ENCODE measurements at places on chromosomes 4 and X.

DNA sequence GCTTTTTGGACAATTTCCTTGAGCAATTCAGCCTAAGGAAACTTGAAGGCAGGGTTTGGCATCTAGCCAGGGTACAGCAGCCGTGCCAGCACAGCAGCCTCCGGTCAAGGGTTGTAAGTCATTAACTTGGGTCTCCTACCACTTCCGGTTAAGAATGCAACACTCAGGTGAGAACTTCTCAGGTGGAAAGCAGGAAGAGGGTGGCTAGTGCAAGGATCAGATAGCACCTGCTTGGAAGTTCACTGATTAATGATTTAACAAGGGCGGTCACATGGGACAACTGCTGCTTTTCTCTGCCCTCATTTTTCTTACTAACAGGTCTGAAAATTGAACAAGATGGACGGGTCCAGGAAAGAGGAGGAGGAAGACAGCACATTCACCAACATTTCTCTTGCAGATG, 30.1 kb upstream of the SCOC start:
- DNase-seq, result no peak

- DNase-seq, result no peak
Observed at GRCh38 chr4:133799717-133800315, 401.8 kb downstream of the PABPC4L start.

DNA sequence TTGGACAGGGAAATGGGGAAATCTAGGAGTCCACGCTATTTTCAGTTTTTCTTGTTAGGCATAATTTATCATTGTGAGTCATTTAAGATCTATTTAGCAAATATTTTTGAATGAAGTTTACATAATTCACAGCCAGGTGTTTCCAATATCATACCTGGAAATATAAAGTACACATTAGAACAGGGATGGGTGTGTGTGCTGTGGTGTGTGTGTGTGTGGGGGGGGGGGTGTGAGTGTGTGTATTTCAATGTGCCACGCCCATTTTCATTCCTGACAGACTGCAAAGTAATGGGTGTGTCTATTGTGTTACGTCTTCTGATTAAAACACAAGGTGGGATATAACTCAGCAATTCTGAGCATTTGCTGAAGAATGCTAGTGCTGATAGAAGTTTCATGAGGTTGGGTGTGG, 33.2 kb downstream of the ARHGAP10 start:
- no peak for DNase-seq

DNA sequence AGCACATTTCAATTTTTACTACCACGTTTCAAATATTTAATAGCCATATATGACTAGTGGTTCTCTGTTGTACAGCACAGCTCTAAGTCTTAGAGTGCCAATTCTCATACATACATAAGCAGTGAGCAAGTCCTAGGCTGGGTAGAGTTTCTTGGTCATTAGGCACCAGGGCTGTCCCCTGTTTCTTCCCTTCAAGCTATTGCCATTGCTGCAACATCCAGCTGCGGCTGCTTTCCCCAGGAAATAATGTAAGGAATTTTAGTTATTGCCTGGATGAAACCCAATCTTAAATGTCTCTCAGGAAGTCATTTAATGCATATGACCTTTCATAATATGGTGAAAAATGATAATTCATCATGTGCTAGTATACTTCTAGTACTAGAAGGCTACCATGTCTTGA, 74.1 kb upstream of the PPP3CA start:
- DNase-seq, result no peak

- DNase-seq, result no peak
Observed at GRCh38 chr4:183885205-183885720, 19.8 kb upstream of the STOX2 start.

- DNase-seq, result no peak
Observed at GRCh38 chr4:152248347-152248746, 287.5 kb downstream of the FBXW7 start.

DNA sequence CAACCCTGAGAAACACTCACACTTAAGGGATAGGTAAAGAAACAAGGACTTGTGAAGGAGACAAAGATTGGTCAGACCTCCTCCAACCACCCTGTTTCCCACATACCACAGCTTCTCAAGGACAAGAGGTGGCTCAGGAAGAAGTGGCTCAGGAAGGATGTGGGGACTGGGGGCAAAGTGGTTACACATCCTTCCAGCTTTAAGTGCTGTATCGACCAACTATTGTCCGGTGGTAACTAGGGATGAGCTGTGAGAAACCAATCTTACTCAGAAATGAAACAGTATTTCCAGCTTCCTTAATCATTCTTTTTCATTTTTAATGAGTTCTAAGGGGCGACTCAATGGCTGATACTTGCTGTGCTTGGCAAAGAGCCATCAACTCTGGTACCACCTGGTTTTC, 8.5 kb upstream of the LHFPL1 start:
- no peak for DNase-seq
